Stimulated activated CD8-positive, alpha-beta memory T cell treated with anti-CD3 and anti-CD28 coated beads, Interleukin-4, amount 100 ng/mL, for 4 hours (primary cell): ENCODE measurements at places on chromosomes 3 and 15.

GRCh38 chr15:56532721-56533460 is 68.0 kb upstream of the MNS1 start:
- DNase-seq: no peak

DNA sequence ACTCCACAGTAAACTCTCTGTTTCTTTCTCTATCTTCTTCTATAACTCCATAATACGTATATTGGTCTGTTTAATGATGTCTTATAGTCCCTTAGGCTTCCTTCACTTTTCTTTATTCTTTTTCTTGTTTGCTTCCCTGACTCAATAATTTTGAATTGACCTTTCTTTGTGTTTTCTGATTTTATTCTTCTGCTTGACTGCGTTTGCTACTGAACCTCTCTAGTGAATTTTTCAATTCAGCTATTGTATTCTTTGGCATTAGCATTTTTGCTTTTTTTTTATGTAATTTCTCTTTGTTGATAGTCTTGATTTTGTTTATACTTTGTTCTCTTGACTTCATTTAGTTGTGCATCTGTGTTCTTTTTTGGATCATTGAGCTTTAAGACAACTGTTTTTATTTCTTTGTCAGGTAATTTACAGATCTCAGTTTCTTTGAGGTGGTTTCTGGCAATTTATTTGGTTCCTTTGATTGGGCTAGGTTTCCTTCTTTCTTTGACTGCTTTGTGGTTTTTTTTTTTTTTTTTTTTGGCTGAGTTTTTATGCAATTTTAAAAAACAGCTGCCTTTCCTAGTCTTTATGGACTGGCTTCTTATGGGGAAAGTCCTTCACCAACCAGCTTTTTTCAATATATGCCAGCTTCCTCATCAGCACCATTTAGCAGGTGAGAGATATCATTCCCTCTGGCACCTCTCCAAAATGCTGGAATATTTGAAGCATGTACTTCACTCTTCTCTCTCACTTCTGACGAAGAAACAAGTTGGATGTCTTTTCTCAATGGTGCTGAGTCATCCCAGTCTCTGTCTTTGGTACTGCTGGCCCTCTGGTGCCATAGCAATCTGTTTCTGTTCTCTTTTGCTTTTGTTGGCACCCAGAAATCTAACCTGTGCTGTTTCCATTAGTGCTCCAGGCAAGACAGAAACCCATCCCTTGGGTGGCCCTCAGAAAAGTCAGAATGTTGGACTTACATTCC is 17.6 kb downstream of the RSRC1 start:
- DNase-seq: no peak

- DNase-seq: no peak
Observed at GRCh38 chr3:195767792-195768191, 43.9 kb downstream of the MUC4 start.

DNA sequence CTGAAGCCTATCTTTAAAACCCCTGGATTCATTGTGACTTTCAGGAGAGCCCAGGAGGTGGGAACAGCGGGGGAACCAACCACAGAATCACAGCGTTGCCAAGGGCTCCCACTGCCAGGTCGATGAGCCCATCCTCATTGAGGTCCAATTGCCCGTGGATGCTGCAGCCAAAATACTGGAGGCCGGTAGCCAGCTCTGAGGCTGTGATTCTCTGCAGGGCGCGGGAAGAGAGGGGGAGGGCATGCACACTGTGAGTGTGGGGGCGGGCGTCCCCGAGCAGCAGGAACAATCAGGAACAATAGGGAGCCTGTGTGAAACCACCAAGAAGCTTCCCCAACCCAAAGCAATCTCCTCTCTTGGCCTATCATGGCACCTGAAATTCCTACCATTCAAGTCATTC is 53.4 kb downstream of the FEM1B start:
- DNase-seq: no peak

DNA sequence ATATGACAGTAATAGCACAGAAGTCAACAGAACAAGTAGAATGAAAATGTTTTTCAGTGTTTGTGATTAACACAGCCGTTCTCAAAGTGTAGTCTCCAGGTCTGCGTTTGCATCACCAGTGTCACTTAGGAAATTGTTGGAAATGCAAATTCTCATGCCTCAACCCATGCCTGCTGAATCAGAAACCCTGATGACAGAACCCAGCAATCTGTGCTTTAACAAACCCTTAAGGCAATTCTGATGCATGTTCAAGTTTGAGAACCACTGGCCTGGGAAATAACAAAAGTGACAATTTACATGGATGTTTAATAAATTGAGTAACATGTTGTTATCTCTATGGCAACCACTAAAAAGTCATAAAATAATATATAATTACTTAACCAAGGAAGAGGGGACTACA is 103.1 kb upstream of the ATP11B start:
- DNase-seq: no peak

- DNase-seq: no peak
Observed at GRCh38 chr3:131605916-131606315, 103.1 kb upstream of the MRPL3 start.

- no peak for DNase-seq
Observed at GRCh38 chr3:64008017-64008416, 15.3 kb downstream of the PSMD6 start.
